ENCODE measurements at places on chromosomes 1 and 21. TPM values are rescaled to one million over a fixed set of nuclear protein-coding genes. Genes with fewer than 3 reads are reported as not detected.
A peak's percentile ranks its signal among the peaks of the same experiment; 100 is the strongest.

DNA sequence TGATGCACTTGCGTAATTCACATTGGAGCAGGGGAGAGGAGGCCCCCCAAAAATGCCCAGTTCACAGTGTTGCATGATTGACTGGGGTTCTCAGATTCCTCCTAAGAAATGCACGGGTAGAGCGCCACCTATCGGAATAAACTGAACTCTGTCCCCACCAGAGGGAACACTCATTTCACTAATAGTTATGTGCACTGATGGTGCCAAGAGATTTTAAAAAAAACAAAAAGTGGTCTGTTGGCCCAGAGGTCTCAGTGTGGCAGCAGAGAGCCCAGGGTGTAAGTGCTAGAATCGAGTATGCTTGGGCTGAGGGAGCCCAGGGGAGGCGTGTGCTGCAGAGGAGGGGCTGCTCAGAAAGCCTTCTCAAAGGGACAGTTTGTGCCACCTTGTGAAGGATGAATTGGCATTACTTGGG is 6.9 kb downstream of the PINK1 start:
- DNase-seq: peak; percentile 21

GRCh38 chr21:36804874-36805611 is 106.1 kb downstream of the SIM2 start:
- no peak for DNase-seq

DNA sequence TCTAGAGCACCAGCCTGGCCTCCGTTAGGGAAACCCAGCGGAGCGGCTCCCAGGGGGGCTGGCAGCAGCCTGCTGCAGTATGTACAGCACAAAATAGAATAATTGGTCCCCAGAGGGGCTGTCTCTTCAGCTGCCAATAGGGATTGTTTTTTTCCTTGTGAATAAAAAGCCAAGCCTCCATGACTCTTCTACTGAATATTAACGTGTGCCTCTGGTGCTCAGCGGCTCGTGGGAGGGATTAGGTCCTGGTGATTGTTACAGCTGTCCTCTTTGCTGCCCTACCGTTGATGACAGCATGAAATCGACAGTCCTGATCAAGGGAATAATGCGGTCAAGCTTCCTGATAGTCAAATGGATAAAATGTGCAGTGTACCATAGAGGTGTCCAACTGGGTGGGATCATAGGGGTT is 190.7 kb upstream of the RUNX1 start:
- DNase-seq: no peak

Gene LDLRAD2
- 4.5 TPM for polyA plus RNA-seq

DNA sequence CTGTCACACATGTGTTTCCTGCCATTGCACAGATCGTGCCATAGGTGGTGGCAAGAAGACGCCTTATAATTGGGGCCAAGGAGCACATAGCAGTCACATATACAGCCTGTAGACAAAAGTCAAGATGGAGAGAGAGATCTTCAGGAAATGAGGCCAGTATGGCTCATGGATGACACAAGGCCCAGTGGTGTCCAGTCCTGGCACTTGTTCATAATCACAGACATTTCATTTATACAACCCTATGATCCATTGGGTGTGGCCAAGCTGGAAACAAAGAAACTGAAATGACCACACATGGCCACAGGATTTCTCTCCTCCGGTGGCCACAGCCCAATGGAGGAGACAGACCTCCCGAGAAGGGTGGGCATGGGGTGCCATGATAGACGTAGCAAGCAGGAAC is 78.5 kb upstream of the KAZN start:
- DNase-seq: no peak

- no peak for DNase-seq
These were observed 104.1 kb downstream of the NEGR1 start for GRCh38 chr1:72178266-72178665.

DNA sequence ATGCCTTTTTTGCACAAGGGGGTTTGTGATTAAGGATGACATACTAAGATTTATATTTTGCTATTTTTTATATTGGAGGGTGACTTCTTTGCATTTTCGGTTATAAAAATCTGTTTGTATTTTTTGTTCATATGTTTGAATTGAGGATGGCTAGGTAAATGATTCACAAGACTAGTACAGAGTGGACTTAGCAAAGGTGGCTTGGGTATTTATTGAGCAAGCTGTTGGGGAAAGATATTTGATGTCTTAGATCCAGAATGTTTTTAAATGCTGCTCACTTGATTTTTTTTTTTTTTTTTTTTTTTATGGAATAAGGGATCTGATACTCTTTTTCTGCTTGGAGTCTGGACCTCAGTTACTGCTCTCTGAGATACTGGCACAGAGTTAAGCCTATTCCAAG is 100.6 kb downstream of the DNM3 start:
- DNase-seq: no peak

Gene NTMT2
- not detected for polyA plus RNA-seq
